ENCODE measurements at places on chromosomes 5 and 9.

DNA sequence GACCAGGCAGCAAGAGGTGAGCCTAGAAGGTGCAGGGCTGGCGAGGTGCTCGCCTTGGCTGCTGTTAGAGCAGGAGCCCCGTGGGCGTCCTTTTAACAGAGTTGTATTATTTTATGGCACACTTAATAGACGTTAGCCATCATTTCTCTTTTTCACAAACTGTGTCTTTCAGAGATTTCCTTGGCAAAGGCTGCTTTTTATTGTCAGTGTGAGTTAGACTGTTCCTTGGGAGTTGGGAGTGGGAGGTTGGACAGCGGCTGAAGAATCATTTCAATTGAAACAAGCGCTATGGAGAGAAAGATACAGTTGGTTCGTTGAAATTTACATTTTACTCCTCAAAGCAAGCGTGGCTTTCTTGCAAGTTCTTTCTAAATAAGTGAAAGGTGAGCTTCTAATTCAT is 133.2 kb downstream of the TRIO start:
- DNase-seq, result no peak

- no peak for DNase-seq
These were observed 262.5 kb downstream of the MED10 start for GRCh38 chr5:6115852-6116251.

DNA sequence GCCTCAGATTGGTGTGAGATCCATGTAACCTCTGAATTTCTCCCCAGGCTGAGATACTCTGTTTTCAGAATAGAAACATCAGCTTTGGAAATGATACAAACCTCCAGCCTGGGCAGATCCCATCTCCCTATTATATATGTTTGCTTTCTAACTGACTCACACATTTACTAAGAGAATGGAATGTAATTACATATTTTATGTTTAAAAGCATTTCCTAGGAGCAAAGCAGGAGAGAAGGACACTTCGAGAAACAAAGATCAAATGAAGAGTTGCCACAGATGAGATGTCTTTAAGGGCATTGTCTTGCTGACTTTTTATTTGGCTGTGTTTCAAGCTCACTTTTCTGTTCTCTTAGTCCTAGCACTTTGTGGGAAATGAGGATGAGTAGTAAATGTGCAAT is 96.3 kb downstream of the CDH18 start:
- peak; percentile 42 for DNase-seq

GRCh38 chr9:137506274-137506673 is 43.9 kb downstream of the PNPLA7 start:
- DNase-seq, result no peak

DNA sequence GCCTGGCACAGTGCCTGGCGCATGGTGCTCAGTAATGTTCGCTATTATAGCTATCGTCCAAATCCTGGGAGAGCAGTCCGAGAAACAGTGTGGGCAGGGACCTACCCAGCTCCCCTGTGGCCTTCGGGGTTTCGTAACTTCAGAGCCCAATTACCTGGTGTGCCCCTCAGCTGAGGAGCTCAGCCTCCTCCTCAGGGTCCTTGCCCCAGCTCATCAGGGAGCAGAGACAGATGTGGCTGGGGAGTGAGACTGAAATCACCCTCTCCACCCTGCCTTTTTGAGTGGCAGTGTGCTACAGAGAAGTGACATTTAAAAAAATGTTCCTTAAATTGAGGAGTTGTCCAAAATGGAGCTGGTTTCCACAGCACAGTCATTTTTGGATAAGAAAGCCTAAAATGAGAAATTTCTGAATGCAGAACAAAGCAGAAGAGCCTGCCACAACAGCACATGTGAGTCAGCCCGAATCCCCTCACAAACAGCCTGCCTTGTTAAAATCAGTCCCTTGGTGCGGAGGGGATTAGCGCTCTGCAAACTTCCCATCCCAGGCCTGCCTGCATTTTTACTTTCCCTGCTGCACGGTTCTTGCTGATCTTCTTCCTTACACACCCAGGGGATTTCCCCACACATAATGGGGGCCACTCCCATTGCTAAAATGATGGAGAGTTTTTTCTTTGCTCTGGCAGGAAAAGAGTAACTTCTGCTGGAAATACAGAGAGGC is 78.1 kb upstream of the PITX1 start:
- DNase-seq, result no peak

DNA sequence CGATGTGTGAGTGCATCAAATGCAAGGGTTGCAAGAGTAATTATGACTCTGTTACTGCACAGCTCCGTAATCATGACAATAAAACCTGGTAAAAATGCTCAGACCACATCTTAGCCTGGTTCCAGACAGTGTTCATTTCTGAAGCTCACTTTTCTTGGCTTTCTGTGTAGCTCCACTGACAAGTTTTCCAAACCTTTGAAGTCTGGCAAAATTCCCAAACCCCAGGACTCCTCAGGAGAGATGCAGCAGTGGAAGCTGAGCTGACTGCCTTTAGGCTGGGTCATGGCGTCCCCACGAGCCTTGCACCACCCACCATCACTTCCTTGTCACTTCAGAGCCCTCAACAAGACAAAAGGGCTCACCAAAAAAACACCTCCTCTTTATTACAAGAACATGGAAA is 131.6 kb upstream of the TAS2R1 start:
- no peak for DNase-seq

DNA sequence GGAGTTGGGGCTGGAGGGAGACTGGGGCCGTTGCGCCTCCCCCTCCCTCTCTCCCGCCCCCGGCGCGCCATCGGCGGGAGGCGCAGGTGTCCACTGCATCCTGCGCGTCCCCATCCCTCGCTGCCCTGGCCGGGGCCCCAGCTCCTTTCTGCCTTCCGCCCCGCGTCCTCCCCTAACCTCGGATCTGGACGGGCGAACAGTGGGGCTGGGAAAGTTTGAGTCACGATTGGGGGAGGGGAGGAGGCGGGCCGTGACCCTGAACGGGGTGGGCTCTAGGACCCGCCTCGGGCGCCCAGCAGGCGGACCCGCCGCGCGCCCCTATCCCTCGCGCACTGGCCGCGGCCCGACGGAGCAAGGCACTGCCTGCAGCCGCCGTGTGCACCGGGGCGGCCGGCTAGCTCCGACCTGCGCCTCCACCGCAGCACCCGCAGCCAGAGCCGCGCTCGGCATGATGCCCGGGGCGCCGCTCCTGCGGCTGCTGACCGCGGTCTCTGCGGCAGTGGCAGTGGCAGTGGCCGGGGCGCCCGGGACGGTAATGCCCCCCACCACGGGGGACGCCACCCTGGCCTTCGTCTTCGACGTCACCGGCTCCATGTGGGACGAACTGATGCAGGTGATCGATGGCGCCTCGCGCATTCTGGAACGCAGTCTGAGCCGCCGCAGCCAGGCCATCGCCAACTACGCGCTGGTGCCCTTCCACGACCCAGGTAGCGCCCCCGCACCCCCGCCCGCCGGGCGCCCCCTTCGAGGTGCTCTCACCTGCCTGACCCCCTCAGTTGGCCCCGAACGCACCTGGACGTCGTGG is at the start of gene HMCN2:
Gene HMCN2, plus strand, starts transcription at position 330 of the 805 bp plus-strand sequence. Its CDS starts 119 bp downstream, at position 449.
- DNase-seq, result no peak

DNA sequence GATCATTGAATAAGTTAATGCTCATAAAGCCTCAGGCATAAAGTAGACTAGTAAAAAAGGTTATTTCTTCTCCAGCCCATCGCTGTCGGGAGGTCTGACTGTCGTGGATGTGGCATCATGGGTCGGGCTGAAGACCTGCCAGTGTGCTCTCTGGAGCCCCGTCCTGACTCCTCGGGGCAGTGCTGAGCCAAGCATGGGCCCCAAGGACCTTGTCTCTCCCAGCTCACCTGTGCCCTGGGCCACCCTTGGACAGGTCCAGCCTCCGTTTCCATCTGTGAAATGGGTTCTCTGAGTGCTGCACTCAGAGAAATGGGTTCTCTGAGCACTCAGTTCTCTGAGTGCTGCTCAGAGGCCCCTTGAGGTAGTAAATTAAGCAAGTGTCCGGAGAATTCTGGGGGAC is 269.0 kb downstream of the GADD45G start:
- DNase-seq, result no peak

DNA sequence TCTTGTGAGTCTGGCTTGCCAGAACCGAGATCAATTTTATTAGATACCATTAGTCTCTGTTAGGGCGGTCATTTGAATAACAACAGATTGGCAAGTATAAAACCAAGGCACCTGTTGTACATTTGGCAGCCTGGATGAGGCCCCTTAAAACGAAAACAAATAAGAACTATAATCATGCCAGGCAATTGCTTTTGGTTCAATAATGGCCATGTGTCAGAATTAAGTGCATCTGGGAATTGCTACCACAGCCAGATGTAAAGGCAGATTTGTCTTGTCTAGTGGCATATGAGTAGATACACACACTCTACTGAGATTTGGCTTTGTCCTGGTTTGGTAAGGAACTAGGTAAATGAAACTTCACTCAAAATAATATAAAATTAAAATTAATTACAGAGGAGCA is 1046.2 kb upstream of the DMAC1 start:
- DNase-seq, result no peak

- no peak for DNase-seq
These were observed 37.4 kb upstream of the DENND1A start for GRCh38 chr9:123967323-123967722.

DNA sequence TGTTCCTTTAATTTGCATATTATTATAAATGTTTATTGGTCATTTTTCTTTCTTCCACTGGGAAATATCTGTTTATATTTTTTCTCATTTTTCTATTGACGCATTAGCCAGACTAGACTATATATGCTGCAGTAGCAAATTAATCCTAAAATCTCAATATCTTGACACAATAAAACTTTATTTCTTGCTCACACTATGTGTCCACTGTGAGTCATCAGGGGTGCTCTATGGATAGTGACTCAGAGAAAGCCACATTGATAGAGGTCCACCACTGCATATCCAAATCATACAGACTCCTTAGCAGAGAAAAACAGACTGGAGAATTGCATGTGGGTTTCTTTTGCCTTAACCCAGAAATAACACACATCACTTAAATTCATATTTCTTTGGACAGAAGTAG is 20.8 kb downstream of the OR1L3 start:
- no peak for DNase-seq

- no peak for DNase-seq
These were observed 929.6 kb upstream of the WWC1 start for GRCh38 chr5:167361795-167362194.

DNA sequence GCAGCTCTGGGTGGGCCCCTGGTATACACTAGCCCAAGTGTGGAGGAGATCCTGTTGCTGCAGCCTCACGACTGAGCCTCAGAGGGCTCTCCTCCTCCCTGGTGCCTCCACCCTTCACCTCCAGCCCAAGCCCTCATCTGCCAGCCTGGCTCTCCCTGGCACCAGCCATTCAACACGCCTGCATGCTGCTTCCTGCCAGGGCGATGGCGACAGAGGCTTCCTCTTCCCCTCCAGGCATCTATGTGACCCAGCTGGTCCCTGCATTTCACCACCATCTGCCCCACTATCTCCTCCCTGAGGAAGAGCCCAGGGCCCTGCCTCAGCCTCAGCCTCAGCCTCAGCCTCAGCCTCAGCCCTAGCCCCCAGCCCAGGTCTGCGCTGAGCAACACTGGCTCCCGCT is 54.8 kb upstream of the ANGPTL2 start:
- no peak for DNase-seq

DNA sequence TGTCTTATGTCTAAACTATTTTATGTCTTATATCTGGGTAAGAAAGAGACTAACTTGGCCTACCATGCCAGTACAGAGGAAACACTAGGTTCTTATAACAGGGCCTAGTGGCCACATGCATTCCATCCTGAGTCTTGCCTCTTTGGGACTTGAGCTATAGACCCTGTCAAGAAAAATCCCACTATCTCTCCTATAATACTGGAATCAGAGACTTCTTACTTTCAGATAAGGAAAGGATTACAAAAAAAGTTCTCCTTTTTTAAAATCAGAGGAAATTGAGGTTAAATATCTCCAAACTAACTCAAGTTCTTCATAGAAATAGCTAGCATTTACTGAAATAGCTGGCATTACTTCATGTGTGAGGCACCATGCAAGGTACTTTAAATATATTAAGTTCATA is 34.3 kb downstream of the PTGER4 start:
- DNase-seq, result no peak

DNA sequence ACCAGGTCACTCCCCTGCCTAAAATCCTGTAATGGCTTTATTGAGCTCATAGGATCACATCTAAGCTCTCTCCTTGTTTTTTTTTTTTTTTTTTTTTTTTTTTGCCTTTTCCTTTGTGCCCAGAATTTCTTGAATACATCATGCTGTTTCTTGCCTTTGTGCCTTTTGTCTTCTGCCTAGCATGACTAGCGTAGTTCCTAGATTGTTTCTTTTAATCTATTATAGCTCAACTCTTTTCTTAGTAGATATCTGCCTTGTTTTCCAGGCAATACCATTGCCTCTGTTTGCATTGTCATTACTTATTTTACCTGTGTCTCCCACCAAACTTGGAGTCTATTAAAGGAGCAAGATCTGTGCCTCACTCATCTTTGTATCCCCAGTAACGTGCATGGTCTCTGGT is 106.1 kb upstream of the C9orf72 start:
- DNase-seq, result no peak

DNA sequence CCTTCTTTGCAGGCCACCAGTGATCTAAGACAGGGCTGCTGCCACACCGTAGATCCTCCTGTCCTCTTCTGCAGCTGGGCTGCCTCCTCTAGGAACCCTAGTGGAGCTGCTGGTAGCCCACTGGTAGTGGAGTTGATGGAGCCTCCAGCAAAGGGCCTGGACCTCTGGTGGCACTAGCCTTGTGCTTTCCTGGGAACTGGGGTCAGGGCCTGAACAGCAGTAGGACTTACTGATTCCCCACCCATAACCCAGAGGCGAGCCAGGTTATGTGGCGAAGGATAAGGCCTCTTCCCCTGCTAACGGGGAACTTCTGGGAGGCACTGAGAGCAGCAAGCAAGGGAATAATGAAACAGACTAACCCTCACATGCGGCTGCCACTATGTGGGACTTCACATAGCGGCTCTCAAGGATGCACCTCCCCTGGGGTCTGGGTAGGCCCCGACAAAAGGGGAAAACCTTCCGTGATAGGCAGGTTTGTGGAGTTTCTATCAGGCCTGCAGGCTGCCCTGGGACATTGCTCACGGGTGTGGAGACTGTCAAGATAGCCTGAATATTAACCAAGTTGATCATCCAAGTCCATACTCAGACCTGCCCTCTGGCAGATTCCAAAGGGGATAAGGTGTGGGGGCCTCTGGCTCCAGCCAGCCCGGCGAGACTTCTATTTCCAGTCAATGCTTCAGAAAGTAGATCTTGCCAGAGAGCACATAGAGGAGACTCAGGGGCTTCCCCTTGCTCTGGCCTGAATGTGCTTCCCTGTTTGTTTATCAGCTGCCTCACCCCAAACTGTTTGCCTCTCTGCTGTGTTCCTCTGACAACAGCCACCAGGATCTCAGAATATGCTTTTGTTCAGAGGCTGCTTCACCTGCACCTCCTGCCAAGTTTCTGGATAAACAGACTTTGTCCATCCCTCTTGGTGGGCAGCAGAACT is 7.4 kb downstream of the SLC22A4 start:
- no peak for DNase-seq
